Right renal pelvis (tissue), 4 donors: ENCODE measurements at places on chromosomes 2 and 18. TPM values are rescaled to one million over a fixed set of nuclear protein-coding genes. Genes with fewer than 3 reads are reported as not detected.

DNA sequence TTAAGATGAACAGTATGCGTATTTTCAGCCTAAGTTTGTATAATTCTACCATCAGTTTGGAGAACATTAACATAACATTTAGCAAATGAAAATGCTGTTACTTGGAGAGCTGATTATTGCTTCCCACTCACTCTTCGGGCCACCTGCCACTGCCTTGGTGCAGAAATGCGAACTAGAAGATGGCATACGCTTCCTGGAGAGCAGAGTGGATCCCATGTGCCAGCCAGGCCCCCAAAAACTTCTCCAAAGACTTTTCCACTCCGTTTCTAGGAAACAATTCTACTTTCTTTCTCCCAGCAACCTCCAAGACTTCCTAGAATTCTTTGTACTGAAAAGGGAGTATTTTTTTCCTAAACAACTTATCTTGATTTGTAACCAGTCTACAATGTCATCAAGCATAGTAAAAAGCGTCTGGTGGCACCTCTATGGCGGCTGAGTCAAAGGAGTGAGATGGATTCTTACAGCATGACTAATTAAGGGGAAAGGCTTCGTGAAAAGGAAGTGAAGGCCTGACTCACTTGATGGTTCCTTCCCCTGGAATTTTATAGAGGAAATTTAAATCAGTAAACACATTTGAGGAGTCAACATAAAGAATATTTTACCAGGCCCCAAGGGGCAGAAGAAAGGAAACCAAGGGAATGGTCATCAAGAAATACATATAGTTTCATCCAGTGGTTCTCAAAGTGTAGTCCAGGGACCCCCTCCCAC lies 36.6 kb downstream of the FEZ2 start:
- DNase-seq = no peak

- DNase-seq = no peak
Measured at GRCh38 chr2:58122540-58122939, 75.9 kb downstream of the VRK2 start.

DNA sequence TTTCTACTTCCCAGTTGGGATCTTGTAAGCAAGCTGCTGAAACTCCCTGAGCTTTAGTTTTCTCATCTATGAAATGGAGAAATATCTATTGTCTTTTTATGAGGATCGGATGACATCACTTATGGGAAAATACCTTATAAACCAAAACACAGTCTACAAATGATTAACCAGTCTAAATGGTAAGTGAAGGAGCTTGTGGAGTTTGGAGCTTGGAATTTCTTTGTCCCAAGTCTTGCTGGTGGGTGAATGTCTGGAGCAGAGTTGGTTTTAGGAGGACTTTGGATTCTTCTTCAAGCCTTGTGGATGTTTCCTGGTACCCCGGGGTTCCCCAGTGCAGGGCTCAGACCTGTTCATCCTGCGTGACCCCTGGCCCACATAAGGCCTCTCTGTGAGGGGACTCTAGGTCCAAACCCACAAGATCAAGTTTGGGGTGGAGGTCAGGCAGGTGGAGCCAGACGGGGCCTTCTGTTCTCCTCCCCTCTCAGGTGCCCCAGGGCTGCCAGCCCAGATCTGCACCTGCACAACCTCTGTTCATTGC lies 43.2 kb downstream of the FOSL2 start:
- DNase-seq = no peak

- no peak for DNase-seq
Measured at GRCh38 chr2:10762651-10763460, 41.4 kb downstream of the ATP6V1C2 start.

CDKL4 gene
- polyA plus RNA-seq = 0.80 TPM

DNA sequence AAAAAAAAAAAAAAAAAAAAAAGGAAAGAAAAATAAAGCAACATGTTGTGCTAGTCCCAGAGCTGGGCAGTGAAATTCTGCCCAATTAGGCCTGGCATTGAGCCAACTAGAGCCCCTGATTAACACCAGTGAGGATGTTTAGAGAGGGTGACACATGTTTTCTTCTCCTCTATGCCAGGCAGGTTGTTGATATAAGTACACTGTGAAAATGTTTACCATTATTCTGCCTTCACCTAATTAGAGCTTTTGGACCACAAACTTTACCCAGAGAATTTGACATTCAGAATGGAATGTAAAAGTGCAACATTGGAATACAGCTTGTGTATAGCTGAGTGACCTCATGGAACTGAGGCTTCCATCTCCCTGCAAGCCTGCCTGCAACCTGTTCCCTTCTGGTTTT lies 95.9 kb upstream of the MSH2 start:
- DNase-seq = no peak

GRCh38 chr2:20796374-20796791 lies 26.5 kb downstream of the LDAH start:
- no peak for DNase-seq

GRCh38 chr18:75830828-75831227 lies 403.3 kb upstream of the SMIM21 start:
- DNase-seq = no peak

- DNase-seq = no peak
Measured at GRCh38 chr2:109521233-109522062, 92.3 kb downstream of the SEPTIN10 start.

DNA sequence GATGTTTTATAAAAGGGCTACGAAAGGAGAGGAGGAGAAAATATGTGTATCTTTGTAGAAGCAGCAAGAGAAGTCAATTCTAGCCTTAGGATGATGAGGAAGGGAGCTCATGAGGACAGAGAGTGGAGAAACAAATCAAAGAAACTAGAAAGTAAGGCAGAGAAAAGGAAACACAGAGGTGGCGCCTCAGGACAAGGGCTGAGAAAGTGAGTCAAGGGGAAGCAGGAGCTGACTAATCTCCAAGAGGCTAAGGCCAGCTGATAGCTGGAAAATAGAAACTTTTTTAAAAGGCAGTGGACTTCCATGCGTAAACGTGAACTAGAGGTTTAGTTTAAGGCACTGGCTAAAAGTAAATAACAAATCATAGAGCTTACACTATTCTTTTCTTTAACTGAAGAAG lies 173.3 kb downstream of the ANKRD44 start:
- DNase-seq = no peak

DNA sequence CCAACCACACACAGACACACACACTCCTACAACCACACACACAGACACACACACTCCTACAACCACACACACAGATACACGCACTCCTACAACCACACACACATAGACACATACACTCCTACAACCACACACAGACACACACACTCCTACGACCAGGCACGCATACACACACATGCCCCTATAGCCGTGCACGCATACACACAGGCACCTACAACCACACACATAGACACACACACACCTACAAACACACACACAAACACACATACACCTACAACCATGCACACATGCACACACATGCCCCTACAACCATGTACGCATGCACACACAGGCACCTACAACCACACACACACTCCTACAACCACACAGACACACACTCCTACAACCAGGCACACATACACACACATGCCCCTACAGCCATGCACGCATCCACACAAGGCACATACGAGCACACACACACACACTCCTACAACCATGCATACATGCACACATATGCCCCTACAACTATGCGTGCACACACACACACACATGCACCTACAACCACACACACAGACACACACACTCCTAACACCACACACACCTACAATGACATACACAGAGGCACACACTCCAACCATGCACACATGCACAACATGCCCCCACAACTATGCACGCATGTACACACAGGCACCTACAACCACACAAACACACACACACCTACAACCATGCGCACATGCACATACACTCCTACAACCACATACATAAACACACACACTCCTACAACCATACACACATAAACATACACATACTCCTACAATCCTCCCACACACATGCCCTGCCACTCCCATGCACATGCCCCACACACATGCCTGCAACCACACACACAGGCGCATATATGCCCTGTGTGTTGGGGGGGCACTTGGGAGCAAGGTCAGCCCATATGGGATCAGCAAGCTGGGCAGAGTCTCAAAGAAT lies 19.1 kb upstream of the TEX51 start:
- no peak for DNase-seq

ACKR3 gene
- 65.4 TPM for polyA plus RNA-seq

- DNase-seq = no peak
Measured at GRCh38 chr18:38362286-38362792, 796.7 kb upstream of the CELF4 start.

MC2R gene
- not detected for polyA plus RNA-seq

SRD5A2 gene
- polyA plus RNA-seq = 0.10 TPM

GRCh38 chr2:114929225-114929624 lies 486.8 kb downstream of the DPP10 start:
- DNase-seq = no peak

DNA sequence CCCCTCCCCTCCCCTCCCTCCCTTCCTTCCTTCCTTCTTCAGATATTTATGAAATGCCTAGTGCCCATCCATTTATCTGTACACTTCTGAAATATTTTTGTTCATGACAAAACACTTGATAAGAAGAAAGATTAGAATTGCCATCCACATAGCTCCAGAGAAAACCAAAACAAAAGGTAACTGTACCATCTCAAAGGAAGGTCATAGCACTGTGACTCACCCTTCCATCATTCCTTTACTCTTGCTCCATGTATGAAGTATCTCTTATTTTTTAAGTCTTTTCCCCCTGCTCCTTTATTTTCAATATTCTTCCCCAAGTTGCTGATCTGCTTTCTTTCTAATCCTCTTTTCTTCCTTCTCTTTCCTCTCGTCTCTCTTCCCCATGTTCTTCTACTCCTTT lies 9.9 kb downstream of the CNTNAP5 start:
- no peak for DNase-seq

ZNF804A gene
- polyA plus RNA-seq = 2.0 TPM

CLEC4F gene
- polyA plus RNA-seq = not detected

DNA sequence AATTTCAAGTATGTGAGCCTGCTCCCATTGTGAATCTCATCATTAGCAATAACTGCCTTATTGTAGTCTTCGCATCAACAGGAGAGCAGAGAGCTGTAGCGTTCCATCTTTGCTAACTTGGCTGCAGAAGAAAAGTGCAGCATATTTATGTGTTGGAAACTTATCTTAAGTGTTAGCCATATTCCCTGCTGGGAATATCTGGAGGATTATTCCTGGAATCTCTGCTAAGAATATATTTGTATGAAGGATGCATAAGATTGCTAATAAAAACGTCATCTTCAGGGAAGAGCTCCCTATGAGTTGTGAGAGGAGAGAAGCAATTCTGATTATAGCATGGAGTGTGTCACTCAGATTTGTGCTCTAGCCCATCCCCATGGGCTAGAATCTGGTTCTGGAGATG lies 115.1 kb upstream of the REG3G start:
- DNase-seq = no peak

GRCh38 chr2:105376789-105377240 lies 22.0 kb downstream of the FHL2 start:
- no peak for DNase-seq

GRCh38 chr2:55882954-55883353 lies 40.6 kb downstream of the EFEMP1 start:
- no peak for DNase-seq

- DNase-seq = no peak
Measured at GRCh38 chr2:156399224-156399949, 36.8 kb upstream of the GPD2 start.

ADAM23 gene
- polyA plus RNA-seq = 5.0 TPM

- DNase-seq = no peak
Measured at GRCh38 chr18:49656073-49656692, 94.3 kb downstream of the LIPG start.

RANBP2 gene
- polyA plus RNA-seq = 65.0 TPM

DNA sequence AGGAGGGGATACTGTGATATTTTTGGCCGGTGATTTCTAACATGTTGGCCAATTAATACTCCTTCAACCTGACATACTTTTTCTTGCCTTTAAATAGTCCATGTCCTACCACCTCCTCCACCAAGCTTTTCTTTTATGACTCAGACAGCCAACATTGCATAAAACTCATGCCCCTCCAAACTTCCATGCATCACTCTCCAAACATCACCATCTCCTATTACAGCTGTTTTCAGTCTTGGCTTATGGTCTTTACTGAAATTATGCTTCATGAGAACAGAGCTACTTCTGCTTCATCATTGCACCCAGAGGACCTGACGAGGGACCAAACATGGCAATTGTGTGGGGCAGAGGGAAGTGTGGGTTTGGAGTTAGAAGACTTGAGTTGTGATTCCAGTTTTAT lies 305.4 kb downstream of the LPIN1 start:
- no peak for DNase-seq

DNA sequence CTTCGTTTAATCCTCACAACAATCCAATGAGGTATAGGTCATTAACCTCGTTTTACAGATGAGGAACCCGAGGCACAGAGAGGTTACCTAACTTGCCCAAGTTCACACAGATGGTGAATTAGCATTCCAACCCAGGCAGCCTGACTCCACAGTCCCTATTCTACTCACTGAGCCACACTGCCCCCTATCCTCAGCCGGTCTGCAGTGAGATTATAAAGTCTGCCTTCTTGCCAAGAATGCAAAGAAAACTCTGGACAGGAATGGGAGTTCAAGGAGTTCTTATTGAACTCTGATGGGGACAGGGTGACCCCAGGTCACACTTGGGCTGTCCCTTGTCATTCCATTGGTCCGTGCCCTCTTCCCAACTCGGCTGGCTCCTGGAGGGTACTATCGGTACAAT lies 118.1 kb upstream of the MSH6 start:
- no peak for DNase-seq

- DNase-seq = no peak
Measured at GRCh38 chr18:32271672-32272208, 81.9 kb downstream of the MEP1B start.

GRCh38 chr2:56240210-56240609 lies 56.4 kb downstream of the CCDC85A start:
- no peak for DNase-seq

DNA sequence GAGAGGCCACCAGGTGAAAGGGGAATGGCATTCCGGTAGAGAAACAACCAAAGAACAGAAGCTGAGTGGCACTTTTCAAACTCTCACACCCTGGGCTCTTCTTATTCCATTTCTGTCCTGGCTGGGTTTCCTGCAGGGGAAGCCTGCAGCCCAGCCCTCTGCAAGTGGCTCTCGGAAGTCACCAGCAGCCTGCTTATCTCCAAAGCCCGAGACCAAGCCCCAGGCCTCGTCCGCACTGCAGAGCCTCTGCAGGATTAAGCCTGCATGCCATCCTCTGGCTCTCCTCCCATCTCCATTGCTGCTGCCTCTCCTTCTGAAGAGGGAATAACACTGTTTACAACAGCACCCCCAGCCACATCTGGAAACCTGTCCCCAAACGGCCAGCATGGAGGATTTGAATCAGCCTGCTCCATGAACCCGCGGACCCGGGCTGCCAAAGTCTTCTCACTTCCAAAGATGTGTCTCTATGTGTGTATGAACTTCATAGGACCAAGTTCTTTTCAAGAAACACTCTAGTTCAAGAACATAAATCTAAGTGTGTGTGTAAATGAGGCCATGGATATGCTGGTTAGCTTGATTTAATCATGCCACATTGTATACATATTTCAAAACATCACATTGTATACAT lies 54.2 kb downstream of the DIPK1C start:
- no peak for DNase-seq

PROKR1 gene
- polyA plus RNA-seq = 0.22 TPM

- DNase-seq = no peak
Measured at GRCh38 chr2:240387669-240388358, 47.6 kb upstream of the GPC1 start.

KIAA2012 gene
- polyA plus RNA-seq = 0.11 TPM
